ENCODE measurements at places on chromosomes 1 and 21. TPM values are rescaled to one million over a fixed set of nuclear protein-coding genes. Genes with fewer than 3 reads are reported as not detected.

DAB1 gene
- 2.5 TPM for total RNA-seq

CYYR1 gene
- total RNA-seq, result 12.6 TPM

BTF3L4 gene
- total RNA-seq, result 64.8 TPM

TNFSF4 gene
- 1.9 TPM for total RNA-seq

RNU1-1 gene
- under 0.01 TPM for total RNA-seq

RUSC1 gene
- 23.0 TPM for total RNA-seq

RGS1 gene
- total RNA-seq, result 31.6 TPM

C1orf94 gene
- not detected for total RNA-seq

Data from tongue (tissue), 3 donors.